ENCODE measurements at places on chromosomes 6 and 20.

DNA sequence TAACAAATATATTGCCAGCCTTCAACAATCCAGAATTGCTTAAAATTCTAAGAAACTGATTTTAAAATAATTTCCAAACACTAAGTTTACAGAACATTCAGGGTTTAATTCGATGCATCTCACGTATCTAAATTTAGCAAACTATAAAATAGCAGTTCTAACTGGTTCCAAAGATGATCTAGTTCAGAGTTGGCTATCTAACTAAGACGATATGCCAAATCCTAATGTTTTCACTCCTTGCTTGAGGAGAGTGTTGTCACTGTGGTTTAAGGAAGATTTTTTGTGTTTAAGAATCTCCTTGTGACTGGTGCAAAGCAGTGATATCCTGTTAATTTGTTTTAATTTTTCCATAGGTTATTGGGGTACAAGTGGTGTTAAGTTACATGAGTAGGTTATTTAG is 311.5 kb upstream of the ID4 start:
- no peak for DNase-seq

DNA sequence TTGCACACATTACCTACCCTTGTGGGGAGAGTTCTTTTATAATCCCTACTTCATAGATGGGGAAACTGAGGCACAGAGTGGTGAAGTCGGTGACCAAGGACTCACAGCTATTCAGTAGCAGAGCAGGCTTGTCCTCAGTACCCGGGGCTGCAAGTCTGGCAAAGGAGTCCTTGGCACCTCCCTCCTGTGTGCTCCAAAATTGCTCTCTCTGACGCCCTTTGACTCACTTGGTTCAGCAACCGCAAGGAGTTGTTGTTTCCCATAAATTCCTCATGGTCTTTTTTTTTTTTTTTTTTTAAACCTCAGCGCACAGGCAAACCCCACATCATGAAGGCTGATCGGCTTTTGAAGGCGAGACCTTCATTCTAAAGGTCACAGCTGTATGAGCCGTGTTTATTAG is 143.2 kb downstream of the CEBPB start:
- DNase-seq, result no peak

GRCh38 chr6:98526465-98526864 is 307.9 kb upstream of the POU3F2 start:
- no peak for DNase-seq

GRCh38 chr6:125377621-125378020 is 75.9 kb upstream of the HDDC2 start:
- no peak for DNase-seq

GRCh38 chr20:63381781-63382431 is 20.8 kb upstream of the CHRNA4 start:
- DNase-seq, result peak; percentile 80

DNA sequence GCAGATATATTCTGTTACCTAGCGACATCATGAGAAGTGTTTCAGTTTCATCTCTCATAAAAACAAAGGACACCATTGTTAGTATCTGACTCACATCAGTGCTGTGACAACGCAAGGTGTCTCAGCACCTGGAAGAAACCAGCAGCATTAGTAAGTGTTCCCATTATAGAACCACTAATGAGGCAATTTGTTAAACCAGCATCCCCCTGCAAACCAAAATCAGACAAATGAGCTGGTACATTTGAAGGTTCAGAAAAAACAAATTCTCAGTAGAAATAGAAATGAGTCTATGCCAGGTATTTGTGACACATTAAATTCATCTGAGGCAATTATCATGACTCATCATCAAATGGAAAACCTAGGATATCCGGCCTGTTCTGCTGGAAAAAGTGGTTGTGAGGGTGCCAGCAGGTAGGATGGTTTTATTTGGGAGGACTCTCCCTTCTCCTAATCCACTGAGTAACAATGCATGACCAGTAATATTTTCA is 151.7 kb downstream of the TMEM200A start:
- DNase-seq, result peak; percentile 6

DNA sequence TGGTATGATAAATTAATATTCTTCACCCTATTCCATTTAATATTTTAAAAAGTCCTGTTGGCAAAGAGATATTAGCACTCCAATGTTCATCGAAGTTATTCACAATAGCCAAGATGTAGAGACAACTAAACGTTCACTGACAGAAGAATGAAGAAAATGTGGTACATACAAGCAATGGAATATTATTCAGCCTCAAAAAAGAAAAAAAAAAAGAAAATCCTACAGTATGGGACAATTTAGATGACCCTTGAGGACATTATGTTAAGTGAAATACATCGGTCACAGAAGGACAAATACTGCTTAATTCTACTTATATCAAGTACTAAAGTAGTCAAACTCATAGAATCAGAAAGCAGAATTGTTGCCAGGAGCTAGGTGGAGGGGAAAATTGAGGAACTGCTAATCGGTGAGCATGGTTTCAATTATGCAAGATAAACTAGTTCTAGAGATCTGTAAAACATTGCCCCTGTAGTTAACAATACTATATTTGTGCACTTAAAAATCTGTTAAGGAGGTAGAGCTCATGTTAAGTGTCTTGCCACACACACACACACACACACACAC is 4.7 kb downstream of the GCLC start:
- no peak for DNase-seq

DNA sequence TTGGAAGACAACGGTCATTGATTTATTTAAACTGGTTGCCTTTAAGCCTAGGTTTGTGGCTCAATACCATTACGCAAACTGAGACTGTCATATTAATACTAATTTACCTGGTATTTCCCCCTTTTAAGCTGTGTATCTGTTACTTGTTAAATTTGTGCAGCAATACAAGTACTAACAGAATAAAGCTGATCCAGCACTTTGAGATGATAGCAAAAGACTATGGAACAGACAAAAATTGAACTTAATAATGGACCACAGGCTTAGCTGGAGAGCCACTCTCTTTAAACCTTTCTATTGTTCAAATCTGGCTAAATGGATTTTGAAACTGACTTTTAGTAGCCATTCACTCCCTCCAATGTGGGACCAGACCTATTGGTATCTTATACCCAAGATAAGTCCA is 6.2 kb upstream of the CENPW start:
- DNase-seq, result no peak

- DNase-seq, result no peak
These were observed 40.6 kb downstream of the HLA-DPB1 start for GRCh38 chr6:33116417-33116816.

- DNase-seq, result no peak
These were observed 10.6 kb downstream of the PCIF1 start for GRCh38 chr20:45944965-45945677.

GRCh38 chr6:63685446-63686379 is 50.1 kb downstream of the PHF3 start:
- peak; percentile 7 for DNase-seq

GRCh38 chr6:143966312-143966711 is 41.7 kb downstream of the PLAGL1 start:
- DNase-seq, result no peak

DNA sequence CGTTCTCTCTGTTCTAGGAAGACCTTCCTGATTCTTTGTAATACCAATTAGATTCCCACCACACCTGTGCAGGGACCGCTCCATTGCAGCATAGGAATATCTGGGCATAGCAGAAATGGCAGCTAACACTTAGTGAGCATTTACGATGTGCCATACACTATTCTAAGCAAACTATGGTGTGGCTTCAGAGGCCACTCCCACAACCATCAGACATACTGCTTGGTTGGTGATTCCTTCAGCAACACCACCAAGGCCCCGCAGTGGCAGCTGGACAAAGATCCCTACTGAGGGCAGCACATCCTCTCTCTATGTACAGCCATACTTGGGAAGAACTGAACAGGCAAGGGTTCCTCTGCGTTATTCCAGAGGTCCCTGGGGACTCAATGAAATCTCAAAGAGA is 6.2 kb downstream of the KCNK5 start:
- DNase-seq, result no peak

- no peak for DNase-seq
These were observed 33.0 kb downstream of the CHRNA4 start for GRCh38 chr20:63328026-63328700.

GRCh38 chr6:116492331-116493067 is 18.9 kb upstream of the CALHM5 start:
- no peak for DNase-seq

DNA sequence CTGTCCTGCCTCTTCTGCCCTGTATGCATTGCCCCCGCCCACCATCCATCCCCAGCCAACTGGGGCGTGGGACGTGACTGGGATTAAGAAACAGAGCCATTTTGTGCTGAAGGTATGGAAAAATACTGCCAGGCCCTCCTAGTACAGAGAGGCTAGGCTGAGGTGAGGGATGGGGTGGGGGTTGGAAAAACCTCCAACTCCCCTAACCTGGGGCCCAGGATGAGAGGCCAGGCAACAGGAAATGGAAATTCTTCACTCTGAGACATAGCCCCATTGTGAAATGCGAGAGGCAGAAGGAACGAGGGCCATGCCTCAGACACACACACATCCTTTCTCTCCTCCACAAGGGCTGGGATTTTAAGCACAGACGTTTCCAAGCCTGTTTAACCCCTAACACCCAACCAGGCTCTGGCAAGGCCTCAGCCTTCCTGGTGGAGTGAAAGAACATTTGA is 19.9 kb downstream of the KCNK5 start:
- no peak for DNase-seq

- DNase-seq, result no peak
These were observed 44.5 kb upstream of the OSTM1 start for GRCh38 chr6:108118810-108119768.

GRCh38 chr6:12844284-12845223 is 128.0 kb downstream of the PHACTR1 start:
- DNase-seq, result peak; percentile 15

- no peak for DNase-seq
These were observed 112.2 kb upstream of the HEY2 start for GRCh38 chr6:125637207-125637606.

DNA sequence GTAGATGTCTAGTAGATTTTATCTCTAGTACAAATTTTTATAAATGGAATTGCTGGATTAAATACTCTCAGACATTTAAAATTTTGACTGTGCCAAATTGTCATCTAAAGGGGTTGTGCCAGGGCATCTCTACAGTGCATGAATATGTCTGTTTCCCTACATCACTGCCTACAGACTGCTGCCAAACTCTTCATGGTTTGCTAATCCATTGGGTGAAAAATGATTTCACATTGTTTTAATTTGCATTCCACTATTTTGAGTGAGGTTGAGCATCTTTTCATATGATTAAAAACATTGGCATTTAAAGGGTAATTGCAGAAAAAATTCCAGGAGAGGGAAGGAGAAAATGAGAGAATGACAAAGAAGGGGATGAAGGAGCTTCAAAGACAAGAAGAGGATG is 267.7 kb upstream of the RNF24 start:
- no peak for DNase-seq
